A549 treated with CpdA at 1 μM for 4 hours (cell line): ENCODE measurements at places on chromosomes 3 and 15. TPM values are rescaled to one million over a fixed set of nuclear protein-coding genes. Genes with fewer than 3 reads are reported as not detected.

The FGF7 gene
- total RNA-seq = not detected in 5 replicates

The DNAH12 gene
- total RNA-seq = 0.05 to 0.19 TPM (median 0.11 TPM) in 4 of 5 replicates, not detected in the other

The ZNF502 gene
- total RNA-seq = 1.2 to 2.1 TPM (median 1.5 TPM) in 5 replicates

The ZFAND6 gene
- 108 to 130 TPM (median 112 TPM) in 5 replicates for total RNA-seq

The SMAD6 gene
- 19.3 to 27.2 TPM (median 25.3 TPM) in 5 replicates for total RNA-seq

The CHST13 gene
- total RNA-seq = 0.36 to 1.1 TPM (median 0.98 TPM) in 5 replicates

The RPUSD3 gene
- total RNA-seq = 34.8 to 48.6 TPM (median 43.3 TPM) in 5 replicates

The RTP1 gene
- total RNA-seq = not detected in 5 replicates

The AHSG gene
- total RNA-seq = 0.09 to 0.12 TPM (median 0.11 TPM) in 3 of 5 replicates, not detected in the others

The TFDP2 gene
- 16.5 to 20.2 TPM (median 19.1 TPM) in 5 replicates for total RNA-seq

The ZBTB47 gene
- total RNA-seq = 4.7 to 7.5 TPM (median 5.9 TPM) in 5 replicates

The RETNLB gene
- total RNA-seq = not detected in 5 replicates

The PPM1L gene
- total RNA-seq = 0.54 to 0.90 TPM (median 0.61 TPM) in 5 replicates

The PLSCR4 gene
- 3.4 to 5.3 TPM (median 4.6 TPM) in 5 replicates for total RNA-seq

The UTS2B gene
- 0.07 to 0.13 TPM in 2 of 5 replicates, not detected in the others for total RNA-seq

The DLEC1 gene
- total RNA-seq = 0.05 to 0.15 TPM (median 0.06 TPM) in 4 of 5 replicates, not detected in the other

The SEMA6D gene
- not detected in 5 replicates for total RNA-seq

The TMEM108 gene
- not detected in 5 replicates for total RNA-seq

The ZDHHC19 gene
- total RNA-seq = 0.14 to 0.60 TPM in 2 of 5 replicates, not detected in the others

The SLC27A2 gene
- total RNA-seq = 26.2 to 32.4 TPM (median 28.0 TPM) in 5 replicates

The SLCO2A1 gene
- 0.02 to 0.07 TPM in 2 of 5 replicates, not detected in the others for total RNA-seq

The BHLHE40 gene
- total RNA-seq = 95.1 to 123 TPM (median 107 TPM) in 5 replicates

The CD86 gene
- not detected in 5 replicates for total RNA-seq

The HEXA gene
- total RNA-seq = 135 to 162 TPM (median 156 TPM) in 5 replicates

The SV2B gene
- total RNA-seq = 0.02 to 0.13 TPM (median 0.03 TPM) in 3 of 5 replicates, not detected in the others

The PLCH1 gene
- 1.1 to 1.5 TPM (median 1.1 TPM) in 5 replicates for total RNA-seq

The LRRK1 gene
- 20.1 to 29.0 TPM (median 22.4 TPM) in 5 replicates for total RNA-seq

The ITPKA gene
- total RNA-seq = 1.2 to 2.0 TPM (median 1.7 TPM) in 5 replicates

The C2CD4A gene
- total RNA-seq = 0.02 to 0.05 TPM (median 0.04 TPM) in 4 of 5 replicates, not detected in the other

The C3orf33 gene
- total RNA-seq = 6.3 to 7.4 TPM (median 6.6 TPM) in 5 replicates

The HESX1 gene
- 0.23 to 0.51 TPM (median 0.37 TPM) in 3 of 5 replicates, not detected in the others for total RNA-seq

The C2CD4B gene
- 0.03 to 0.13 TPM in 2 of 5 replicates, not detected in the others for total RNA-seq

The SMCO1 gene
- total RNA-seq = not detected in 5 replicates

The PYGO1 gene
- total RNA-seq = 6.5 to 8.3 TPM (median 6.9 TPM) in 5 replicates

The RNF168 gene
- total RNA-seq = 4.2 to 5.6 TPM (median 4.5 TPM) in 5 replicates

The GNB4 gene
- total RNA-seq = 8.7 to 14.0 TPM (median 12.6 TPM) in 5 replicates

The THSD4 gene
- total RNA-seq = 18.1 to 24.2 TPM (median 20.9 TPM) in 5 replicates

The PLOD2 gene
- 116 to 171 TPM (median 139 TPM) in 5 replicates for total RNA-seq

The GNAT1 gene
- 0.02 TPM in 1 of 5 replicates, not detected in the others for total RNA-seq

The FAM107A gene
- 0.07 to 0.08 TPM in 2 of 5 replicates, not detected in the others for total RNA-seq

The HGD gene
- total RNA-seq = 12.7 to 18.2 TPM (median 15.7 TPM) in 5 replicates

The TTLL13 gene
- total RNA-seq = 0.22 to 1.1 TPM (median 0.47 TPM) in 5 replicates

The ALPK3 gene
- total RNA-seq = 0.03 to 0.21 TPM (median 0.10 TPM) in 5 replicates

The LYZL4 gene
- total RNA-seq = not detected in 5 replicates

The CRABP1 gene
- 0.71 to 1.9 TPM (median 1.6 TPM) in 5 replicates for total RNA-seq

The BOC gene
- 6.1 to 7.5 TPM (median 7.0 TPM) in 5 replicates for total RNA-seq

The C3orf20 gene
- total RNA-seq = not detected in 5 replicates

The SCG3 gene
- 0.05 TPM in 1 of 5 replicates, not detected in the others for total RNA-seq

The CA12 gene
- 144 to 163 TPM (median 160 TPM) in 5 replicates for total RNA-seq

The GOLGA6D gene
- 0.05 TPM in 1 of 5 replicates, not detected in the others for total RNA-seq

The TMCO5A gene
- total RNA-seq = not detected in 5 replicates

The QTRT2 gene
- total RNA-seq = 24.1 to 31.4 TPM (median 26.4 TPM) in 5 replicates

The IFT80 gene
- total RNA-seq = 11.3 to 18.1 TPM (median 12.3 TPM) in 5 replicates

The CPLX3 gene
- total RNA-seq = not detected in 5 replicates

The FAIM gene
- 18.5 to 23.7 TPM (median 21.0 TPM) in 5 replicates for total RNA-seq

The ITIH4 gene
- total RNA-seq = 0.45 to 1.4 TPM (median 0.69 TPM) in 5 replicates
